CD4-positive, CD25-positive, alpha-beta regulatory T cell (primary cell): ENCODE measurements at places on chromosomes 1 and 21. TPM values are rescaled to one million over a fixed set of nuclear protein-coding genes. Genes with fewer than 3 reads are reported as not detected.
A peak's percentile ranks its signal among the peaks of the same experiment; 100 is the strongest.

Gene FMO5
- total RNA-seq: 1.9 TPM

Gene S1PR1
- total RNA-seq: 191 TPM

Gene DLGAP3
- total RNA-seq: 1.2 TPM

Gene UBL4B
- not detected for total RNA-seq

Gene PIK3R3
- 4.9 TPM for total RNA-seq

Gene NBPF20
- 9.0 TPM for total RNA-seq

DNA sequence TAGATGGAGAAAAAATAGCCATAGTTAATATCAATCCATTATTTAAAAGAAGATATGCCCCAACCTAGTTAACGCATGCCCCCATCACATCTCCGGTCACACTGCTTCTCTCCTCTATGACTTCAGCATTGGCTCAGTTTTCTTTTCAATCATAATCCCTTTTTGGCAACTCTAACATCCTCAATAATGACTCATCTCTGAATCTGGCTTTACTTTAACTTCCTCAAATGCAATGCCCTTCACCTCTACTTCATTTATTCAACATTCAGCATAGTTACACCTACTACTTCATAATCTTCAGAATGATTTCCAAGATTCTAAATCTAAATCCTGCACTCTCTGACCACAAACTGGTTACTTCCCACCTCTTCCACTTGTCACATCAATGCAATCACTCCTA, 417.3 kb downstream of the USH2A start:
- H3K4me1 ChIP-seq: no peaks in the 10 kb centered on the region
- H3K36me3 ChIP-seq: no peaks in the 10 kb centered on the region
- no peak overlapping the region for H3K4me3 ChIP-seq
- DNase-seq: no peak
- no peak overlapping the region for H3K27ac ChIP-seq

DNA sequence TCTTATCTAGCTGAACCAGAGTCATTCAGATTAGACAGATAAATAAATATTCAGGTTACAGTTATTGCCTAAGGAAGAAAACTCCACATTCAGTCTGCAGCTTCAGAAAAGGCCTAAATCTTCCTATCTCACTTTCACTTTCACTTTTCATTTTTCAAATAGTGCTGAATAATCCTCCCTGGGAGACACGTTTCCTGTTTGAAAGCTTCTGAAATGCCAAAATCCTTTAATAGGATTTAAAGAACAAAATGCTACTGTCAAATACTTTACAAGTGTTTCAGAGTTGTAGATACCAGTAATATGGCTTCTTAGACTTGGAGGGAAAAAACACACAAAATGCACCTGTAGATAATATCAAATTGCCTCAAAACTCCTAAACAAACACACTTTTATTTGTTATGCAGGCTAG, 3.9 kb downstream of the PSMB2 start:
- DNase-seq: no peak
- no peaks in the 10 kb centered on the region for H3K27me3 ChIP-seq
- H3K36me3 ChIP-seq: peaks cover 35% of the 10 kb centered on the region
- H3K4me1 ChIP-seq: peaks cover 35% of the 10 kb centered on the region

GRCh38 chr21:14901482-14901958, 163.3 kb downstream of the NRIP1 start:
- no peaks in the 10 kb centered on the region for H3K4me1 ChIP-seq
- H3K36me3 ChIP-seq: no peaks in the 10 kb centered on the region
- no peaks in the 10 kb centered on the region for H3K27me3 ChIP-seq
- no peak for DNase-seq
- no peak overlapping the region for H3K4me3 ChIP-seq

DNA sequence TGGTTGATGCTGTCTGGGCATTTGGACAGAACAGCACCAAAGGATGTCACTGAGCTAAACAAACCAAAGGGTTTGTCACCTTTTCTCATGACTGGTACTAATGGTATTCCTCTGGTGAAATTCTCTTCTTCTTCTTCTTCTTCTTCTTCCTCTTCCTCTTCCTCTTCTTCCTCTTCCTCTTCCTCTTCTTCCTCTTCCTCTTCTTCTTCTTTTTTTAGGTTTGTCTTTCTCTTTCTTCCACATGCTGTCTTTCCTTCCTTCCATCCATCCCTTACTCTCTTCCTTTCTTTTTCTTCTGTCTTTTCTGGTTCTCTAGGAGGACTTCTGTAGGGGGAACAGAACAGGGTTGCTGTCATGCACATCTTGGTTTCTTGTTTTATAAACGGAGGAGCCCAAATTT, 9.3 kb upstream of the IGFN1 start:
- no peaks in the 10 kb centered on the region for H3K4me1 ChIP-seq
- no peaks in the 10 kb centered on the region for H3K36me3 ChIP-seq
- H3K27me3 ChIP-seq: peaks cover 10% of the 10 kb centered on the region
- no peak for DNase-seq

DNA sequence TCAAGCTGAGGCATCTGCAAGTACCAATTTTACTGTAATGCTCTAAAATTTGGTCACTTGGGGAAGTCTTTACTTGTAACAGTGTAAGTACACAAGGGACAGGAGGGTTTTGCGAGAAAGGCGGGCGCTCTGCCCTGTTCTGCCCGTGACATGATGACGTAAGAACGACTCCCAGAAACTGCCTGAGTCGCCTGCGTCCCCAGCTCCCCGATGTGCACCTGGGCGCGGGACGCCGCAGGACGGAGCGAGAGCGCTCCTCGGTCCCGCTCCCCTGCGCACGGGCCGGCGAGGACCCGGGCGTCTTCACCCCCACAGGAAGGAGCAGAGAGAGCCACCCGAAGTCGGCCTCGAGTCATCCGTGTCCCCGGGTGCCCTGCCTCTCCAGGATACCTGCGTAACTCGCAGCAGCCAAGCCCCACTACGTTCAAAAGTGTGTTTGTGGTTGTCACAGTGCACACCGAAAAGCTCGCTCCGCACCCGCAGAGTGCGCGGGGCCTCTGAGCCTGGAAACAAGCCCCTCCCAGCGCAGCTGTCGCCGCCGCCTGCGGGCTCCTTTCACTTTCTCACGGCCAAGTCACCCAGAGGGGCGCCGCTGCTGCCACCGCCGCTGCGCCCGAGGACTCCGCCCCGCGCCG, 3.3 kb upstream of the ZBTB18 start:
- H3K36me3 ChIP-seq: no peaks in the 10 kb centered on the region
- H3K4me1 ChIP-seq: peaks cover 45% of the 10 kb centered on the region
- H3K27ac ChIP-seq: peak overlapping the region; percentile 95
- peak; percentile 90 for DNase-seq
- H3K4me3 ChIP-seq: peak overlapping the region; percentile 97

- H3K27me3 ChIP-seq: no peaks in the 10 kb centered on the region
- DNase-seq: peak; percentile 22
- peak overlapping the region; percentile 93 for H3K27ac ChIP-seq
- H3K36me3 ChIP-seq: peaks cover 8% of the 10 kb centered on the region
- peaks cover 65% of the 10 kb centered on the region for H3K4me1 ChIP-seq
- peak overlapping the region; percentile 98 for H3K4me3 ChIP-seq
Measured at GRCh38 chr1:31063631-31064030, 1.9 kb downstream of the PUM1 start.

DNA sequence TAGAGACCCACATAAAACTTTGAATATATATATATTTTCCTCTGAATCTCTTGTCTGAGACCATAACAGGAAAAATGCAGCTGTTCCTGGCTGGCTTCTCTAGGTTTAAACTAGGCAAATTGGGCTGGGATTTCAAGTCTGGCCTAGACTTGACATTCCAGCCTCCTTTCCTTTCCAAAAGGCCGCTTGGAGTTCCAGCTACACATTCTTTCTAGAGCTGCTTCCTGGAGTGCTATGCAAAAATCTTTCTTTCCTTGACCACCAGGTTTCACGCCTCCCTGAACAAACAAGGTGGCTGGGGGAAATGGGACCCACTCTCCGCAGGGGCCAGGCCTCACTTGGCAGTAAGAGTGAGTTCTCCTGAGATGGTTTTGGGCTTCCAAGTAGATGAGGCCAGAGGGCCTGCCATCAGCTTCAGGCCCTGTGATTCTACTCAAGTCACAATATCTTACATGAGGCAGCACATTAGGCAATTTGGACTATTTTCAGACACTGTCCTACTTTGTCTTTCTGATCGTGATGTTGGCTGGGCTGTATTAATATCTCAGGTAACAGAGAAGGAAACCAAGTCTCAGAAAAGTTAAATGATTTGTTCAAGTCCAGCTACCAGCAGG, 102.4 kb downstream of the FAM78B start:
- no peak overlapping the region for H3K4me3 ChIP-seq
- DNase-seq: no peak
- H3K36me3 ChIP-seq: no peaks in the 10 kb centered on the region
- H3K27me3 ChIP-seq: no peaks in the 10 kb centered on the region
- H3K4me1 ChIP-seq: no peaks in the 10 kb centered on the region
- H3K27ac ChIP-seq: no peak overlapping the region

- H3K4me1 ChIP-seq: no peaks in the 10 kb centered on the region
- no peaks in the 10 kb centered on the region for H3K36me3 ChIP-seq
- no peak overlapping the region for H3K4me3 ChIP-seq
- no peak overlapping the region for H3K27ac ChIP-seq
Measured at GRCh38 chr21:31915566-31915965, 42.7 kb downstream of the HUNK start.

DNA sequence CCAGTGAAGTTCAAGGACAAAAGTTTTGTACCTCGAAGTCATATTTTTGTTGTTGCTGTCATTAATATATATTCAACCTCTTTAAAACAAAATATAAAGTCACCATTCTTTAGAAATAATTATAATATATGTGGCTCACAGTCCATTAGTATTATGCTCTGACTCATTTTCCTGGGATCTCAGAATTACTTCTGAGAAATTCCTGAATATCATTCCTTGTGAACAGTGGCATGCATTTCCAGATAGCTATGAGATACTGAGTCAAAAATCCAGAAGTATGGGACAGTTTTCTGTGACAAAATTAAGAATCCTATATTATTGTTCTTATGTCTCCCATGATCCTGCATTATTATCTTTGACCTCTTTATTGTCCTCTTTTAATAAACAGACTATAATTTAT, 13.8 kb upstream of the RGS21 start:
- no peak overlapping the region for H3K27ac ChIP-seq
- no peaks in the 10 kb centered on the region for H3K36me3 ChIP-seq
- no peaks in the 10 kb centered on the region for H3K27me3 ChIP-seq
- no peaks in the 10 kb centered on the region for H3K4me1 ChIP-seq
- no peak for DNase-seq

GRCh38 chr1:180280617-180281016, 50.6 kb downstream of the LHX4 start:
- no peaks in the 10 kb centered on the region for H3K27me3 ChIP-seq
- no peak for DNase-seq
- no peak overlapping the region for H3K27ac ChIP-seq
- no peaks in the 10 kb centered on the region for H3K4me1 ChIP-seq
- H3K36me3 ChIP-seq: no peaks in the 10 kb centered on the region
- no peak overlapping the region for H3K4me3 ChIP-seq

DNA sequence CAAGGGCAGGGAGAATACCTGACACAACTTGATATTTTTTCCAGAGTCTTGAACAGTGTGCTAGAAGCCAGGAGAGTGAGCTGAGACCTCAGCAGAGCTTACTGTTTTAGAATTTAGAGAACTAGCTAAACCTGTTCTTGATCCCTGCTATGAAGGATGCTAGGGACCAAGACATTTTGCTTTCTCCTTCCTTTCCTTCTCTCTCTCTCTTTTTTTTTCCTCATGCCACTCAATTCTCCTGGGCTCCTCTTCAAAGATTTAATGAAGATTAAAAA, 99.0 kb downstream of the NGF start:
- H3K36me3 ChIP-seq: no peaks in the 10 kb centered on the region
- peaks cover 6% of the 10 kb centered on the region for H3K27me3 ChIP-seq
- no peak overlapping the region for H3K4me3 ChIP-seq
- H3K4me1 ChIP-seq: no peaks in the 10 kb centered on the region

- DNase-seq: no peak
- no peaks in the 10 kb centered on the region for H3K4me1 ChIP-seq
- H3K36me3 ChIP-seq: no peaks in the 10 kb centered on the region
Measured at GRCh38 chr1:159880430-159880829, 18.0 kb upstream of the VSIG8 start.

DNA sequence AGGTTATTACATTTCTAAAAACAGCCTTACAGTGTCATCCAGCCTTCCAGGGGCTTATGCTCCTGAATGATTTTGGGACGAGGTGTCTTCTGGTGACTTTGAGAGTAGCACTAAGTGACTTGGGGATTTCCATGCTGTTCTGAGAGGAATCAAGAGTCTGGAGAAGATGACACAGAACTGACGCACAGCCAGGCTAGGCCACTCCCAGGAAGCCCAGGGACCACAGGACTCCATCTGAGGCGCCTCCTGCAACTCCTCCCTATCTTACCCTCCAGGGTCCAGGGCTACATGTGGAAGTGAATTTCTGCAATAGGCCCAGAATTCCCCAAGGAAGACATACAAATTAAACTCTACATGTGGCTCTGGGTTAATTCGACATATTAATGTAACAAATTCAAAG, 92.5 kb downstream of the SLC25A24 start:
- H3K27me3 ChIP-seq: no peaks in the 10 kb centered on the region
- no peak overlapping the region for H3K4me3 ChIP-seq
- H3K4me1 ChIP-seq: no peaks in the 10 kb centered on the region
- DNase-seq: no peak
- H3K36me3 ChIP-seq: no peaks in the 10 kb centered on the region
- H3K27ac ChIP-seq: no peak overlapping the region

GRCh38 chr1:31954607-31955283, 16.6 kb upstream of the PTP4A2 start:
- no peaks in the 10 kb centered on the region for H3K36me3 ChIP-seq
- peaks cover 23% of the 10 kb centered on the region for H3K4me1 ChIP-seq
- H3K27ac ChIP-seq: no peak overlapping the region

GRCh38 chr1:222759451-222760035, 22.5 kb downstream of the FAM177B start:
- no peak for DNase-seq
- H3K27ac ChIP-seq: no peak overlapping the region
- no peak overlapping the region for H3K4me3 ChIP-seq
- H3K4me1 ChIP-seq: no peaks in the 10 kb centered on the region
- H3K27me3 ChIP-seq: peaks cover 7% of the 10 kb centered on the region
- H3K36me3 ChIP-seq: no peaks in the 10 kb centered on the region

DNA sequence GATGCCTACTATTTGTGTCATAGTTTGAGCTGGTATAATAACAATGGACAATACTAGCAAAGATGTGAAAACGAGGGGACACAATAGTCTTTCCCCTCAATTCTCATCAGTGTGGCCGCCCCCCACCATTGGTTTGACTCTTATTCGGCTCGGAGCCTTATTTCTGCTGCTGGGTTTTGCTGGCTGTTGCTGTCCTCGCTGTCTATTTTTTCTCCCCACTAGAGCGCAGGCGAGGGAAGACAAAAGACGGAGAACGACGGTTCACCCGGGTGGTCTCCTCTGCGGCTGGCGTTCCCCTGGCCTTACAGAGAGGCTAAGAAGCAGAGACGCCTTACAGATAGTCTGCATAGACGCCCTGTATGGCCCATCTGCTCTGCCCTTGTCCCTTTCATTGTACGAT, 19.4 kb downstream of the CLIC6 start:
- H3K36me3 ChIP-seq: no peaks in the 10 kb centered on the region
- no peak for DNase-seq
- H3K4me3 ChIP-seq: no peak overlapping the region
- H3K27me3 ChIP-seq: peaks cover 7% of the 10 kb centered on the region

DNA sequence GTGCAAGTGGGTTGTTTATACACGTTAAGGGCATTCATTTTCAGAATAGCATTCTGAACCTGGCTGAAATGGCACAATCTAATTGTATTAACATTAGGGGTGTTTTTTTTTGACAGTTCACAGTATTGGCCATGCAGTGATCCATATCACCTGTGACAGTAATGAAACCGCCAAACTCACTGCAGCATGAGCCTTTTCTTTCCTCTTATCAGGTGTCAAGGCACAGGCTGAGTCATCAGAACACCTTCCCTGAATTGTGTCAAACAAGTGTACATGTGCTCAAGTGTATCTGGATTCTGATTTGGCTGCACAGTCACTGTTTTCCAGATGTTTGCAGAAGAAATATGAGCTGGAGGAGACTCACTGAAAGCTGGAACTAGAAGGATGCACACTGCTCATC, 47.7 kb upstream of the C8B start:
- no peak overlapping the region for H3K27ac ChIP-seq
- DNase-seq: no peak
- H3K27me3 ChIP-seq: no peaks in the 10 kb centered on the region
